DND-41 (cell line): ENCODE measurements at places on chromosomes 11 and 22.

DNA sequence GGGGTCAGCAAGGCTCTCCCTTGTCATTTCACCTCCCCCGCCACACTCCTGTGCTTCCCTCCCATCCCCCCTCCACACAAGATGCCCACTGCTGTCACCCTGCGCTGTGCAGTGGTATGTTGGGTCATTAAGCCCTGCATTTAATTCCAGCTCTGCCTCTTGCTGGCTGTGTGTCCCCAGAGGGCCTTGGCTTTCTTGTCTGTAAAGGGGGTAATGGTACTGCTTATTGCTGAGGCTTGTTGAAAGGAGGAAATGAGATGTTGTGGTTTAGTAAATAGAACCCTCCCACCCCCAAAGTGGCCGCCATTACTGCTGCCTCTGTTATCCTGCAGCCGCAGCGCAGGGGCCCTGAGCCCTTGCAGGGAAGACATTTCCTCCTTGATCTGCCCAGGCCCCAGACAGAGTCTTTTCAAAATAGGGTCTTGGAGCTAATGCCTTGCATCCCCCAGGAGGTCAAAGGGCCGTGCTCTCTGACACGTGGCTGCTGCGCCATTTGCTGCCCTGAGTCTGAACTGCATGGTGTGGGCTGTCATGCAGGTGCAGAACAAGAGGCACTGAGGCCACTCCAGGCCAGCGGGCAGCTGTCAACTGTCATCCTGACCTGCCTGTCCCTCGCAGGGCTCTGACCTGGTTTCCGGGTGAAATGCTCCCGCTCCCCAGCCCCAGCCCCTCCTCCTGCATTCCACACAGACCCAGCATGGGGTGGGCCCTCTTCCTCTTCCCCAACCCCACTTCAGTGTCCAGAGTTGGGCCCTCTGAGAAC, 18.7 kb downstream of the PVALB start:
- H3K4me1 ChIP-seq, result no peaks in the 10 kb centered on the region
- no peak overlapping the region for H3K27ac ChIP-seq
- peaks cover 9% of the 10 kb centered on the region for H3K27me3 ChIP-seq
- no peak overlapping the region for H3K4me3 ChIP-seq
- DNase-seq, result no peak
- H3K36me3 ChIP-seq, result no peaks in the 10 kb centered on the region

DNA sequence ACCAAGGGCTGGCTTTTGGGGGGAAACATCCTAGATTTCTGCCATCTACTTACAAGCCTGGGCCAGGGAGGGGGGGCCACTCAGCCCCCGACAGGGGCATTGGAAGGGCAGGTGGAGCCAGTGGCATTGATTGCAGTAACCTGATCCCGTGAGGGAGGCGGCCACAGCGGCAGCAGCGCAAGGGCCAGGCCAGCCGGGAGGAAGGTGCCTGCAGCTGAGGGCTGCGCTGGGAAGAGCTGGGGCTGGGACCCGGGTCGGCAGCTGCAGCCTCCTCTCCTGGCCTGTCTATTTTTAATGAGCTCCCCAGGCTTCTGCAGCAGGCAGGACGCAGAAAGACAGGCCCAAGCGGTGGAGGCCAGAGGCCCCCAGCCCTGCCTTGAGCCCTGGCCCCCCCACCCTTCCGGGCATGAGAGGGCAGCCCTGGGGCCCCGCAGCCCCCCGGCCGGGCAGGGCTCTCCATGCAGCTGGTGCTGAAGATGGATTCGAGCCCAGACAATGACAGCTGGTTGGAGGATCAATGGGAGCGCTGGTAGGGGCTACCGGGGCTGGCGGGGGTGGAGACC, 10.6 kb downstream of the FREY1 start:
- no peaks in the 10 kb centered on the region for H3K27me3 ChIP-seq
- H3K4me1 ChIP-seq, result no peaks in the 10 kb centered on the region
- no peak overlapping the region for H3K27ac ChIP-seq
- DNase-seq, result no peak
- H3K36me3 ChIP-seq, result no peaks in the 10 kb centered on the region
- H3K4me3 ChIP-seq, result no peak overlapping the region

GRCh38 chr22:22215659-22216449, 28.7 kb upstream of the VPREB1 start:
- DNase-seq, result no peak
- H3K4me1 ChIP-seq, result peaks cover 4% of the 10 kb centered on the region
- H3K27ac ChIP-seq, result no peak overlapping the region
- no peaks in the 10 kb centered on the region for H3K27me3 ChIP-seq
- no peak overlapping the region for H3K4me3 ChIP-seq

- H3K36me3 ChIP-seq, result no peaks in the 10 kb centered on the region
- H3K4me3 ChIP-seq, result no peak overlapping the region
Observed at GRCh38 chr11:45674481-45675190, 9.2 kb upstream of the CHST1 start.

- H3K27ac ChIP-seq, result no peak overlapping the region
- peaks cover 3% of the 10 kb centered on the region for H3K27me3 ChIP-seq
- H3K4me1 ChIP-seq, result no peaks in the 10 kb centered on the region
- DNase-seq, result no peak
- no peak overlapping the region for H3K4me3 ChIP-seq
- no peaks in the 10 kb centered on the region for H3K36me3 ChIP-seq
Observed at GRCh38 chr11:95456714-95457491, 225.9 kb upstream of the SESN3 start.

- no peaks in the 10 kb centered on the region for H3K36me3 ChIP-seq
- H3K4me1 ChIP-seq, result no peaks in the 10 kb centered on the region
- DNase-seq, result no peak
- H3K4me3 ChIP-seq, result no peak overlapping the region
- H3K27ac ChIP-seq, result no peak overlapping the region
- H3K27me3 ChIP-seq, result no peaks in the 10 kb centered on the region
Observed at GRCh38 chr11:100789500-100789899, 102.4 kb downstream of the ARHGAP42 start.

- no peaks in the 10 kb centered on the region for H3K36me3 ChIP-seq
- no peak overlapping the region for H3K27ac ChIP-seq
- DNase-seq, result no peak
- H3K4me1 ChIP-seq, result no peaks in the 10 kb centered on the region
- no peak overlapping the region for H3K4me3 ChIP-seq
- no peaks in the 10 kb centered on the region for H3K27me3 ChIP-seq
Observed at GRCh38 chr11:125085301-125086081, 22.4 kb downstream of the SLC37A2 start.

DNA sequence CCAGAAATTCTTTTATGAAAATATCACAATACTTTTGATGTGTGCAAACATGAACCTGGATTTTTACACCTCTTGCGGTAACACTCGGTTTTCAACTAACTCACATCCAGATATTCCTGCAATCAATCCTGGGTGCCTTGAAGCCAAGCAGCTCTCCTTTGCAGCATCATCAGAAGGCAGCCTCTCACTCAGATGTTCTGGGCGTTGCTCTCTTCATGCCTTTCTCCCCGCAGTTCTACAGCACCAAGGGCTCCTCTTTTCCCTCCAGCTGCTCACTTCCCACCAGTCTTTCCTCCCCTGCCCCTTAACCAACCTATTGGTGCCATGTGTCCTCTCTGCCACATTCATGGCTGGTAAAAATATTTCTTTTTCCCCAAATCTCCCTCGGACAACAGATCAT, 2.9 kb downstream of the FAM181B start:
- H3K36me3 ChIP-seq, result no peaks in the 10 kb centered on the region
- H3K4me1 ChIP-seq, result no peaks in the 10 kb centered on the region
- no peak overlapping the region for H3K27ac ChIP-seq
- no peak for DNase-seq

DNA sequence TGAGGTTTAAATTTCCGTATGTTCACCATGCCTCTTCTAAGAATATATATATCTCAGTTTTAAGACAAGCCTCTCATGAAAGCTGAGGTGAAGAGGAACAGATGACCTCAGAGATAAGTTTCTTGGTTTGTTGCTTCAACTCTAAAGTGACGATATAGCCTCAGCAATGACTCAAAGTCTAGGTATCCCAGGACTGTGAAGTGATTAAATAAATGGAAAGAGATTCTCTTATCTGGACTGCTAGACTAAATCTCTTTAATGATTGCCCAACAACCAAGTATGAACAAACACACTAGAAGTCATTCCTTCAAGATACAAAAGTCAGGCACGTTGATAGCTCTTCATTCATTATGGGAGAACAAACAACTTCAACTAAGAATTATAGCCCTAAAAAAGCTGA, 15.3 kb downstream of the CADM1 start:
- H3K4me3 ChIP-seq, result no peak overlapping the region
- no peak for DNase-seq
- no peaks in the 10 kb centered on the region for H3K36me3 ChIP-seq
- no peak overlapping the region for H3K27ac ChIP-seq
- no peaks in the 10 kb centered on the region for H3K4me1 ChIP-seq

DNA sequence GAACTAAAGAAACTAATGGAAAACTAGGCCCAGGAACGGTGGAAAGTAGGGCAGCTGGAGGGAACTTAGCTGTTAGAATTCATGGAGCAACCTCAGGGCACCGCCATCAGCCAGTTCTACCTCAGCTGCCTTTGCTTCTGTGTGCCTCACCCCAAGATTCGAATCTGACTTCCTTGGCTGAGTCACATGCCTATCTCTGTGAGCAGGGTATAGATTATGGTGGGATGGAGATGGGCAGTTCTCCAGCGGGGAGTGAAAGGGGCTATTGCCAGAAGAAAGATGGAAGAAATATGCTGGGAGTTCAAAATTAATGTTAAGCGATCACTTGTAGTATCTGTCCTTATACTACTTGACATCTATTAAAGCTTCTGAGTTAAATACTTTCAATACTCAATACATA, 18.9 kb upstream of the VWA5A start:
- DNase-seq, result no peak
- no peak overlapping the region for H3K27ac ChIP-seq
- no peaks in the 10 kb centered on the region for H3K36me3 ChIP-seq
- no peaks in the 10 kb centered on the region for H3K4me1 ChIP-seq
- H3K27me3 ChIP-seq, result peaks cover 19% of the 10 kb centered on the region
- H3K4me3 ChIP-seq, result no peak overlapping the region

- H3K4me3 ChIP-seq, result no peak overlapping the region
- no peak overlapping the region for H3K27ac ChIP-seq
- DNase-seq, result no peak
- H3K27me3 ChIP-seq, result no peaks in the 10 kb centered on the region
Observed at GRCh38 chr11:22302368-22302767, 35.8 kb upstream of the SLC17A6 start.
